CD4-positive, alpha-beta memory T cell (primary cell): ENCODE measurements at places on chromosomes 2 and 18. TPM values are rescaled to one million over a fixed set of nuclear protein-coding genes. Genes with fewer than 3 reads are reported as not detected.

Gene MBD5
- total RNA-seq: 52.5 TPM

Gene BOD1L2
- not detected for total RNA-seq

Gene C2orf72
- total RNA-seq: not detected

Gene CRYGC
- total RNA-seq: not detected

Gene KCNG2
- not detected for total RNA-seq

Gene ALPI
- not detected for total RNA-seq

Gene NEDD4L
- 2.8 TPM for total RNA-seq

Gene VIT
- total RNA-seq: not detected

DNA sequence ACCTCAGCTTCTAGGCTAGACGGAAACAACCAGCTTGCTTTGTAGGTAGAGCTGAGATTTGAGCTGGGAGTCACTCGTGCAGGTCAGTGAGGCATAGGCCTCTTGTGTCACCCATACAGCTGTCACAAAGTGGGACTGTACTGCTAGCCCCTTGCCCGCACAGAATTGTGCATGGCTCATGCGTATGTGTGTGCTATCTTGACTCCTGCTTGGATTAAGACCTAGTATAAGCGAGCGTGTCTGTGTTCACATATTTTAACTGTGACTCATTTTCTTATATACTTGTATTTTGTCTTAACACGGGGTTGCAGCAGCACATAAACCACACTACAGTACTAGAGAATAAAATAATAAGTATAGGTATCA lies 20.1 kb downstream of the CEP68 start:
- no peak for DNase-seq

- peak; percentile 2 for DNase-seq
Observed at GRCh38 chr2:62038975-62039771, 133.7 kb downstream of the COMMD1 start.

- no peak for DNase-seq
Observed at GRCh38 chr18:23609390-23610023, 23.2 kb upstream of the NPC1 start.

DNA sequence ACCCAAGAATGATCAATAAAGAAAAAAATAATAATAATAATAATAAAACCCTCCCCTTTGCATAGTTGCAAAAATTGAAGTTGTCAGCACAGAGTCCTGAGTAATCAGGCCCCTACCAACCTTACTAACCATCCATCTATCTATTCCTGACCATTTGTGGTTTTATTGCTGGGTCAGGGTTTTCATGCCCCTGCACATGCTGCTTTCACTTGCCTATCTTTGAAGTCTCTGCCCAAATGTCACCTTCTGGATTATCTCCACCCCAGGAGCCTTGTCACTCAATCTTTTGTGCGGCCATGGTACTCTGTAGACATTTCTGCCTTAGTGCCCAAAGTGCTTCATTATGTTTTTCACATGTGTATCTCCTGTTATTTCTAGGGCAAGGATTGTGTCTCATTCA lies 35.1 kb downstream of the SLC30A6 start:
- no peak for DNase-seq

DNA sequence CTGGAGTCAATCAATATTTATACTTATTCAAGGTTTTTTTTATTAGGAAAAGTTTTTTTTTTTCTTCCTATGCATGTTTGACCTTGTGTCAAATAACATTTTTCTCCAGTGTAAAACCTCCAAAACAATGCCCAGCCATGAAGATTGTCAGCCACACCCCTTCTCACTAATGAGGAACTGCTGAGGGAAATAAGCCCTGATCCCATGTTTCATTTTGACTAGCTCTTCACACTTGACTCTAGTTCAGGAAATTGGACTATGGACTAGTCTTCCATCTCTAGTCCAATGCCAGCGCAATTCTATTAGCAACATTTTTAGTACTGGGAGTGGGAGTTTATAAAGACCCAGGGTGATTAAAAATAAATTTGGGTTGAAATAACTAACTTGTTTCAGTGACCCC lies 275.6 kb upstream of the CXCR4 start:
- no peak for DNase-seq

GRCh38 chr2:233423552-233423860 lies 69.2 kb downstream of the DGKD start:
- DNase-seq: no peak

- no peak for DNase-seq
Observed at GRCh38 chr18:11392980-11393885, 216.2 kb upstream of the SLC35G4 start.

GRCh38 chr2:224658780-224659405 lies 57.3 kb downstream of the CCDC195 start:
- DNase-seq: no peak

DNA sequence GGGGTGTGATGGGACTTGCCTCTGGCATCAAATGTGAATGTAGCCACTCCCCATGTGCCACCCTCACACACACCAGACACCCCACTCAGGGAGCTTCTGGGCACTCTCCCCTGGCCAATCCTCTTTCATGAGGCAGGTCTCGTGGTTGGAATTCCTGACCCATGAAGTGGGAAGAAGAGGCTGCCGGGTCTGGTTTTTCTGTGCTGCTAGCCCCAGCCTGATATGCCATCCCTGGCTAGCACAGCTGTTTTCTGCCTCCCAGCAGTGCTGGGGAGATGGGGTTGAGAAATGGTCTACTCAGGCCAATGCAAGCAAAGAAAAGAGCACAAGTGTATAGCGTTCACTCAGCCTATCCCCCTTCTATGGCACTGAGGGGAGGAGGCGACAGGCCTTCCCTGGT lies 1.2 kb upstream of the C2orf72 start:
- DNase-seq: no peak

GRCh38 chr2:128214866-128215460 lies 103.7 kb downstream of the HS6ST1 start:
- no peak for DNase-seq

DNA sequence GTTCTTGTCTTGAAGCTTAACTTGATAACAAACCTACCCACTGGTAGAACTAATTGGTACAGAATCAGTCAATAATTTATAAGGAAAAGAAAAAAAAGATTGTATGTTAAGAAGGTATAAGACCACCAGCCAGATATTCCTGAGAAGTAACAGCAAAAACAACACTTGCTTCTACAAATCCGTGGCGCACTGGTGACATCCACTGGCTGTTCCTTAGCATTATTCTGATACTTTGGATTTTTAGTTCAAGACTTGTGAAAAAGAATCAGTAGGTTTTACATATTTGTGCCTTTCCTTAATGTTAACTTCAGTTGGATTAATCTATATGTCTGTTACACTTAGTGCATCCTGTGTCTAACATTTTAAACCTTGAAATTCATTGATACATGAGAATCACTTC lies 141.8 kb downstream of the GRB14 start:
- no peak for DNase-seq

- DNase-seq: peak; percentile 70
Observed at GRCh38 chr2:10331027-10331701, 28.5 kb downstream of the HPCAL1 start.

DNA sequence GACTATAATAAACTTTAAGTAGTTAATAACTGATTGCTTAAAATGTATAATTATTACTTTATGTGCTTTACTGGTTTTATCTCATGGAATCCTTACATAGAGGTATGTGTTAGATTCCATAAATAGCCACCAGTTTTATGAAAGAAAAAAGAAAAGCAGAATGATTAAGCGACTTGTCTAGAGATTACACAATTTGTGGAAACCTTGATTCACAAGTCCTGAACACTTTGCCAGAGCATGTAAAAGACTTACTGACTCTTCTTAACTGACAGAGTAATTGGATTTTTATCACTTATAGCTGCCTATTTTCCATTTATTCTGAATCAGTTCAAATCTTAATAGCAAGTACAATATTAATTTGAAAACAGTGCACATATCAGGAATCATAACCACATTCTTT lies 448.7 kb upstream of the NETO1 start:
- no peak for DNase-seq

- no peak for DNase-seq
Observed at GRCh38 chr2:234986876-234987720, 35.3 kb downstream of the SH3BP4 start.

DNA sequence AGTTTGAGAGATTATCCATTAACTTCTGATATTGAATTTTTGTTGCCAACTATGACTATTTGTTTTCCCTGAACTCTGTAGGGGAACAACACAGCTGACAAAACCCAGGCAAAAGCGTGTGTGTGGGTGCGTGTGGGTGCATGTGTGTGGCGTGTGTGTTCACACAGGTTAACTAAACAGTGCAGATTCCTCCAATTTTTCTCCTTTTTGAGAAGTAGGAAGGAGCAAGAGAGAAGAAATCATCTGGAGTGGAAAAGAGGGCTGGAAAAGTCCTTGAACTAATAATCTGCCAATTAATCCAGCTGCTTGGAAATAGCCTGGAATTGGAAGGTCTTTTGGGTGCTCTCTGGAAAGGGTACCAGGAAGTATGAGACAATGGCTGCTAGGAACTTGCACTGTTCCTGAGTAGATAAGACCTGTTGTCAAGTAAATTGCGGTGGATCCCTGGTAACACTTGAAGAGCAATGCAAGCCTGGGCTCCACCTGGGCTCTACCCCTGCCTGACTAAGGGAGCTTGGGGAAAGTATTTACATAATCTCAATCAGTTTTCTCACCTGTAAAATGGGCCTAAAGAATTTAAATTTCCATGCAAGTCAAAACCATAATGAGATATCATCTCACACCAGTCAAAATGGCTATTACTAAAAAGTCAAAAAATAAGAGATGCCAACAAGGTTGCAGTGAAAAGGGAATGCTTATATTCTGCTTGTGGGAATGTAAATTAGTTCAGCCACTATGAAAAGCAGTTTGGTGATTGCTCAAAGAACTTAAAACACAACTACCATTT lies 40.5 kb upstream of the IL1R1 start:
- DNase-seq: no peak
